Activated CD4-positive, alpha-beta T cell treated with anti-CD3 and anti-CD28 coated beads, Interleukin-2, Interleukin-4, amounts not matched to agents 100 ng/mL and 50 ng/mL, durations not matched to agents 16 hours and 8 hours (primary cell): ENCODE measurements at places on chromosomes 3 and 15.

GRCh38 chr3:16790432-16791400 is 94.0 kb upstream of the PLCL2 start:
- no peak for DNase-seq

GRCh38 chr3:45618081-45618509 is 23.5 kb downstream of the LIMD1 start:
- DNase-seq = no peak

DNA sequence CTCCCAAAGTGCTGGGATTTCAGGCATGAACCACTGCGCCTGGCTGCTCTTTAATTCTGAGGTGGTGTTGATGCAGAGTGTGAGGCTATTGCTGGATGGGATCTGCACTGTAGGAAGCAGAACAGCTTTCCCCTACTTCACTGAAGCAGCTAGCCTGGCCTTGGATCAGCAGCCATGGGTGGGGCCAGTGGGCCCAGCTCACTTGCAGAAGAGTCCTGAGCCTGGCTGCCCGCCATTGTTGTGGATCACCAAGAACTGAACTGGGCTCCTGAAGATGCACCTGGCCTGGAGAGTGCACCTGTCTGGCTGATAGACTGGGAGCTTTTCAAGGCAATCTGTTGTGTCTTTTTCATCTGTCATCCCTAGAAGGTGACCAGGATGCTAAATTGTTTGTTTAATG is 11.9 kb downstream of the TLNRD1 start:
- DNase-seq = no peak

DNA sequence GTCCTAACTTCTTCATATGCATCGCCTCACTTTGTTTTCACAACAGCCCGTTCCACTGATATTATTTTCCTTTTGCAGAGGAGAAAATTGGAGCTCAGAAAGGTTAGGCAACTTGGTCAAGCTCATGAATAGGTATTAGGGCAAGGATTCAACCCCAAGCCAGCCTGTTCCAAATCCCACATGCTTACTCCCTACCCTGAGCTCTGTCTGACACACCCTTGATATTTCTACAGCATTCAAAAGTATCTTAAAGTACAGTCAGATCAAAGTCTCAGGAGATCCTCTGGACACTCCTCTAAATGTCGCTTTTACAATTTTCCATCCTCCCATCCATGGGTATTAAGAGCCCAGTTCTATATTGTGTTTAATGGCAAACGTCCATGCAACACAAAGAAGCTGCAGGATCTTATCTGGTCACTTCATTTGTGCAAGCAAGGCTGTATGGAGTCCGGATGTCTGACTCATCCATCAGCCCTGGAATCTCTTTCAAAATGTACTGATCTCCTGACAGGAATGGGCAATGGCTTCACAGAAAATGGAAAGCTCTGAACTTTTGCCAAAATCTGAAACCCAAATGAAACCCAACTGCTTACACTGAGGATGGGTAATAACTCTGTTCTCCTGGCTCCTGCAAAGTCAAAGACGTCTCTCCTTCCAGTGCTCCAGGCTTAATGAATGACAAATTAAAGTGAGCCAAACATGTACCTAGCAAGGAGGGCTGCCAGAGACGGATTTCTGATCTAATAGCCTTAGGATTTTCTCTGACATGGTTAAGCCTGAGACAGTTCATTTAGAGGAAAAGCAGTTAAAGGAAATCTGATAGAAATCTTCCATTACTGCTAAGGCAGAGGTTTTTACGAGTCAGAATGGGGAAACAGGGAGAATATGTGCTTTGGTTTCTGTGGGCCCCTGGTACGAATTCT is 230.9 kb upstream of the RORA start:
- no peak for DNase-seq

- DNase-seq = no peak
Observed at GRCh38 chr3:76615719-76616118, 424.2 kb upstream of the ROBO2 start.

- no peak for DNase-seq
Observed at GRCh38 chr15:92291900-92292299, 101.8 kb upstream of the ST8SIA2 start.

- DNase-seq = no peak
Observed at GRCh38 chr3:14811684-14812083, 7.1 kb upstream of the FGD5 start.
